ENCODE measurements at places on chromosomes 16 and 17.

DNA sequence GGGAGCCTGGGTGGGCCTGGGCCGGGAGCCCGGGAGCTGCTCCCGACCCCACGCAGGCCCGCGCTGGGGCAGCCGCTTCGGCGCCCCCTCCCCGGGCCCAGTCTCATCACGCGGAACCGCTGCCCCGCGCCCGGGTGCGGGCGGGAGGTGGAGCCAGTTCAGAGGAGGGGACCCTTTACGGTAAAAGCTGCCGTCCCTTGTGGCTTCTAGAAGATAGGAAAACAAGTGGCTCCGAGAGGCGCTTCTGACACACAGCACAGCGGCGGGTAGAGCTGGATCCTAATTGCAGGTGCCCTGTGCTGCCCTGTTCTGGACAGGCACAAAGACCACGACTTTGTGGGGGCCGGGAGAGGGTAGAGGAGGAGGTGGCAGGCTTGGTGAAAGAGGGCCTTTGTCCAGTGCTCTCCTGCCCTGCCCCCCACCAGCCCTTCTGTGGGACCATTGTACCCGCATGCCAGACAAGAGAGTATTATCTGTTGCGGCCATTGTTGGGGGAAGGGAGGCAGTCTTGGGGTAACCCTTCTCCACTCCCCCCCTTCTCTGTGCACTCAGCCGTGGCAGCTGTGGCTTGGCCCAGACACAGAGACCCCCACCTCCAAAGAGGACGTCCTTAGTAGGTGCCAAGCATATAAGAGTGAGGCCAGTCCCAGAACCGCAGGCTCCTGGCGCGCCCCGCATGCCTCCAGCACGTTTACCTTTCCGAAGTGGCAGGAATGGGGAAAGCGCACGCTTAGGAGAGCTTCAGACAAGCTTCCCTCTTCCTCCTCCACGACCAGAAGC lies 736 bp downstream of the CNP start:
- DNase-seq: peak; percentile 23

- DNase-seq: no peak
Measured at GRCh38 chr17:79737922-79738578, 7.3 kb downstream of the ENPP7 start.

DNA sequence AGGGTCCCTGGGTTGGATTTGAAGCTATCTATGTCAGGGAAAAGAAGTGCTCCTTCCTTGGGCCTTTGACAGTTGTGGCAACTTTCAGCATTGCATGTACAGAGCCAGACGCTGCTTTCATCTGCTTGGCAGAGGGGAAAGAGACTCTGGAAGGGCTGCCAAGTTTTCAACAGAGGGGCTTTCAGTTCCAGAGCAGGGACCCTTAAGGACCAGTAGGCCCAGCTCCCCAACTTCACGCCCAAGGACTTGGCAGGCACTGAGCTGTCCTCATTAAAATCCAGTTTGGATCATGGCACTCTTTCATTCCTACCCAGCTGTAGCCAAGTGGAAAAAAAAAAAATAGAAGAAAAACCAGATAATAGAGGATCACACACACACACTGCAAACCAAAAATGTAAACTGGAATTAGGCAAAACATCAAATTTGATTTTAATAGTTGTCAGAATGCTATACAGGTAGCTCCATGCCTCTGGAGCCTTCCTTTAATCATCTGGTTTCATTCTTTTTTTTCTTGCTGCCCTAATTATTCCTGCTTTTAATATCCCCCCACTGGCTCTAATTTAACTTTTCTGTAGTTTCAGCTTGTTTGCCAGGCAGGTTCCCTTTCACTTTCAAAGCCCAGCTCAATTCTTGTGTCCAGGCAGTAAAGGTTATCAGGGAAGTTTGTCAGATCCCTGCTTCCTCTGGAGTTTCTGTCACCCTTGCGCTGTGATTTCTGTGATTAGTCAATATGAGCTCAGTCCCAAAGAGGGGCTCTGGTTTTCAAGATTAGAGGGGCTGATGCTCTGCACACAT lies 702.6 kb upstream of the CDH8 start:
- no peak for DNase-seq

DNA sequence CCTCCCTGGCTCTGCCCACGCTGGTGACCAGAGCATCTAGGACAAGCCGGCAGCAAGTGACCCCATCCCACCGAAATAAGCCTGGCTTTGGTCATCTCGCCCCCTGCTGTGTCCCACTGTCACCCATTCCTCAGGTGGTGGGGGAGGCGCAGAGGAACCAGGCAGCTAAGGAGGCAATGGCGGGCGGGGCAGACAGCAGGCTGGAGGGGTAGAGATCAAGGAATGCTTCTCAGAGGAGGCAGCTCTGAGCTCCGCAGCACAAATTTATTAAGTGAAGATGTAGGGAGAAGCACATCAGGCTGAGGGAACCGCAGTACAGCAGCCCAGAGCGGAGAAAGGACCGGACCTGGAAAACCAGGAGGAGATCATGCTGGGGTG lies 7.5 kb upstream of the KREMEN2 start:
- no peak for DNase-seq

DNA sequence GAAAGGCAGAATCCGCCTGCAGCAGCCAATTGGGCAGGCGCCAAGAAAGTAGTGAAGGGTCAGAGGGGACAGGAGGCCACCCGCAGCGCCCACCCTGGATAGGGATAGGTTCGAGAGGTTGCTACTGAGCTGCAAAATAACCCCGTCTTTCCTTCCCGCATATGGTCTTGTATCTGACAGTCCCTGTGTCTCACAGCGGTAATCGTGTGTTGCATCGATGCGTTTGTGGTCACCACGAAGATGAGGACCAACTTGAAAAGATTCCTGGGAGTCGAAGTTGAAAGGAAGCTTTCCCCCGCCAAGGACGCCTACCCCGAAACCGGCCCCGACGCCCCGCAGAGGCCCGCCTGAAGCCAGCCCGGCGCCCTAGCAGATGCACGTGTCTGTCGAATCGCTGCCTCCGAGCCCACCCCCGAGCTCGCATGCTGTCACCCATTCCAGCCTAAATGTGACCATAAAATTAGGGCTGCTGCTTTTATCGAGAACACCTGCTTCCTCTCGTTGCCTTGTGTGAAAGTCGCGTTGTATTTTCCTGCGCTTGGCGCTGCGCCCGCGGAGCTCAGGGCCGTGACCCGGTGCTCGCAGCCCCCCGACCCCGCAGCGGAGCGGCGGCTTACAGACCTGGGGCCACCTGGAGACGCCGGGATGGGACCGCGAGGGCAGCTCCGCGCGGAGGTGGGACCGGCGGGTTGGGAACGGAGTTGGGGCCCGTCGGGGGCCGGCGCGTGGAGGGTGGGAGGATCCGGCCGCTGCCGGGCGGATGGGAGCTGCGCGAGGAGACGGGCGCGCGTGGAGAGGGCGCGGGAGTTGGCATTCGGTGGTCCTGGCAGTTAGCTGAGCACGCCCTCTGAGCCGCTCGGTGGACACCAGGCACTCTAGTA lies at the start of gene CMTM2:
CMTM2 (plus strand) TSS at position 813 of the 881 bp plus-strand sequence. CDS start 145 bp downstream, outside the sequence.
- DNase-seq: peak; percentile 22

DNA sequence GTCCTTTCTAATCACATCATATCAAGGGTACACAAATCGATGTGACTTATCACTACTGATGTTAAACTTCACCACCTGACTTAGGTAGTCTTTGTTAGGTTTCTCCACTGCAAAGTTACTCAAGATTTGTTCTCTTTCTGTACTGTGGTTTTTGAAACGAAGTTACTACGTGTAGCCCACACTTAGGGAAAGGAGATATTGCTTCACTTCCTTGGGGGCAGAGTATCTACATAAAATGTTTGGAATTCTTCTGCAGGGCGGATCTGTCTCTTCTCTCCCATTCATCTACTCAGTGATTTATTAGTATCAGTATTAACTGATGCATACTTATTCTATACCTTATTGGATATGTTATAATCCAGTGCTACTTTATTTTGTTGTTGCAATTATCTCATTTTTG lies 403.6 kb upstream of the MON1B start:
- no peak for DNase-seq

DNA sequence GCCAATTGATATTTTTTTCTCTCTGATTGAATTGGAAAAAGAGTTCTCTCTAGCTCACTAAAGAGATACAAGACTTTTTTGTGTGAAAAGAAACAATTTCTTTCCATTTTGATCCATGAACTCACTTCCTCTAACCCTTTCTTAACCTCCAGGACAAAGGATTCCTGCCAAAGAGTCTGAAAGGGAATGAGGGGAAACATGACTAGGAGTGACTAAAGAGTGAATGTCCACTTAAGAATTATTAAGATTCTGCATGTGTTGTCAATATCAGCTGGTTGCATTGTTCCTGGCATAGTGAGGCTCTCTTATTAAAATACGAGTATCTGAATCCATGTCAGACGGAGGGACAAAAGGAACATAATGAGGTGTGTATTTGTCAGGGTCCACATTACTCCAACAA lies 344.7 kb downstream of the GRIN2A start:
- DNase-seq: no peak

DNA sequence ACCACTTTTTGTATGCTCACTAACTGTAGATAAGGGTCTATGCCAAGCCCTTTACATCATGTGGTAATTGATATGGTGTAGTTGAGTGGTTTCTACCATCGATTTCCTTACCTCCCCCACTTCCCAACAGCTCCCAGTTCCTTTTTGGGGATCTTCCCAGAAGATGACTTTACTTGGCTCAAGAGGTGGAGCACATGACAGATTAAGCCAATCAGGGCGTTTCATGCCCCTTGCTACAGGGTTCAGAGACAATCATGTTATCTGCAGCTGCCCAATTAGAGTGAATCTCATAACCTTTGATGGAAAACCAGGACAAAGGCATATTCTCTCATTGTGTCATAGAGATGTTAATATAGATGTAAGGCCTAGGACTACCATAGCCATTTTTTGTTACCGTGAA lies 16.2 kb upstream of the BMERB1 start:
- no peak for DNase-seq

- no peak for DNase-seq
Measured at GRCh38 chr17:49859991-49860953, 12.4 kb upstream of the TAC4 start.

DNA sequence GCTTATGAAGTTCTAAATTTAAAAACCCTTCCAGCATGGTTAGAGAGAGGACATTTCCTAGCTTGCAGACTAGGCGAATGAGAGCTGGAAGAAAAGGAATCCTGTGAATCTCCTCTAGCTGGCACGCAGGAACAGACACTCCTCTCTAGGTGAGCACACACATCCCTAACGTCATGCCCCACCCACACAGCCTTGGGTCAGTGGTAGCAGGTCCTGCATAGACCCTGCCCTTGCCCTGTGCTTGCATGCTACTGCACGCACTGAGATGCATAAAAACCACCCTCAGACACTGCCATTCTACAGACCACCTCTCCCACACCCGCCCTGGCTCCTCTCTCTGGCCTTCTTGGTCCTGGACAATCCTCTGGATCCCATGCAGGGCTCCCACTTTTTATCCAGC lies 23.5 kb downstream of the CES1 start:
- DNase-seq: no peak

GRCh38 chr17:18981642-18982424 lies 22.7 kb downstream of the FAM83G start:
- DNase-seq: no peak

DNA sequence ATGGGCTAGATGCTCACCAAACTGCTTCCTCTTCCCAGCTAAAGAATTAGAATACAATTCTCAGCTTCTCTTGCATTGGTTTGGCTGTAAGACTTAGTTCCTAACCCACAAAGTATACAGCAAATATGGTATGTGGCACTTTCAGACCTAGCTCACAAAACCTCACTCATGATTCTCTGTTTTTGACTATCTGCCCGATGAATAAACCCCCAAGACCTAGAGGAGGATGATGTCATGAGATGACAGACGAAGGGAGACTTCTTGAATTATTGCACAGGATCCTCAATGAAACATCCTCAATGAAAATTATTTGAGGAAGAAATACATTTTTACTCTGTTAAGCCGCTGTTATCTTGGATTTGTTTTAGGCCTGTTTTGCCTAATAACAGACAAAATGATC lies 14.3 kb downstream of the CNOT1 start:
- no peak for DNase-seq

- DNase-seq: peak; percentile 51
Measured at GRCh38 chr17:34398990-34399389, 36.0 kb upstream of the CCL1 start.

DNA sequence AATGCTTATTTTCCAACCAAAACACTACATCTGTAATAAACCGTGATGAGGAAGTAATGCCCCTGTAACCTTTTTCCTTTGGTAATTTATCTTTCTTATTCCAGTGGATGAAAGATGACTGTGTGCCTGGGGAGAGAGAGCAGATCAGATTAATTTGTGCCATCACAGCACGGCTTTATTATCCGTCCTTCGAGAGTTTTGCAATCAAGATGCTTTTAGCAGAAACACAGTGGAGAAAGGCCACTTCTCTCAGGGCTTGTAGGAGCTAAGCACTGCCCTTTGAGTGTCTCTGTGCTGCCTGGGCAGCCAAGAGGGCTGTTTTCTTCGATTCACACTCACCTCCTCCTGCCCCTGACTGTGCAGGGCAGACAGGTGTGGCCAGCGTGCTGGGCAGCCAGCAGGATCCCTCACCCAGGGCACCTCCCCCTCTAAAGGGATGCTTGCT lies 190.2 kb downstream of the PRKCA start:
- DNase-seq: no peak

- DNase-seq: no peak
Measured at GRCh38 chr16:53821957-53822625, 118.1 kb downstream of the FTO start.
